ENCODE measurements at places on chromosomes 12 and 14. TPM values are rescaled to one million over a fixed set of nuclear protein-coding genes. Genes with fewer than 3 reads are reported as not detected.

The BMAL2 gene
- 54.4 TPM for total RNA-seq

The HPD gene
- not detected for total RNA-seq

The EPS8 gene
- total RNA-seq = 63.4 TPM

The C12orf54 gene
- total RNA-seq = not detected

The GDF11 gene
- total RNA-seq = 12.7 TPM

The GPR162 gene
- total RNA-seq = 87.9 TPM

The AMN gene
- total RNA-seq = 0.23 TPM

The C1QL4 gene
- 3.5 TPM for total RNA-seq

The MIPOL1 gene
- 36.9 TPM for total RNA-seq

The ACOT2 gene
- 22.8 TPM for total RNA-seq

The C3AR1 gene
- 3.2 TPM for total RNA-seq

The OTUB2 gene
- total RNA-seq = 11.3 TPM

All from diencephalon (tissue), 1 donor.